AG04450 (cell line): ENCODE measurements at places on chromosomes 2 and 18.

GRCh38 chr2:63050334-63051041 is at the start of gene OTX1:
Gene OTX1, plus strand, starts transcription at chr2:63050830. Its CDS starts 2,161 bp downstream, at chr2:63052991.
- no peak for DNase-seq

- DNase-seq = peak; percentile 6
Observed at GRCh38 chr18:8548186-8548585, 61.1 kb upstream of the RAB12 start.

DNA sequence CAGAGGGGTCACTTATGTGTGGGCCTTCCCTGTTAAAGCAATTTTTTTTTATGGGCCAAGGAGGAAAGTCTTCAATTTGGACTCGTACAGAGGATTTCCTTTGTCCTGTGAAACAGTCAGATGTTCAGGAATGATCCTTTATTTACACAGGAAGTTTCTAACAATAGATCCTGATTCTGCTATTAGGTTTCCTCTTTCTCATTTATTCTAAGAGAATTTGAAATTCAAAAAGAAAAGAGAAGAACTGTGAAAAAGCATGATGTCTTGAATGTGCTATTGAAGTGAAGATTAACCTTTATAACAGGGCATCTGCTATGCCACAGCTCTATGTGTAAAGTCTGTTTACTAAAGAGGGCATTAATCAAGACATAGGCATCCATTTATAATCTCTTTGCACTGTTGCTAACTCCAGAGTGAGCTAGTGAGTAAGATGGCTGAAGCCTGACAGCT is 105.3 kb upstream of the FAM98A start:
- no peak for DNase-seq

DNA sequence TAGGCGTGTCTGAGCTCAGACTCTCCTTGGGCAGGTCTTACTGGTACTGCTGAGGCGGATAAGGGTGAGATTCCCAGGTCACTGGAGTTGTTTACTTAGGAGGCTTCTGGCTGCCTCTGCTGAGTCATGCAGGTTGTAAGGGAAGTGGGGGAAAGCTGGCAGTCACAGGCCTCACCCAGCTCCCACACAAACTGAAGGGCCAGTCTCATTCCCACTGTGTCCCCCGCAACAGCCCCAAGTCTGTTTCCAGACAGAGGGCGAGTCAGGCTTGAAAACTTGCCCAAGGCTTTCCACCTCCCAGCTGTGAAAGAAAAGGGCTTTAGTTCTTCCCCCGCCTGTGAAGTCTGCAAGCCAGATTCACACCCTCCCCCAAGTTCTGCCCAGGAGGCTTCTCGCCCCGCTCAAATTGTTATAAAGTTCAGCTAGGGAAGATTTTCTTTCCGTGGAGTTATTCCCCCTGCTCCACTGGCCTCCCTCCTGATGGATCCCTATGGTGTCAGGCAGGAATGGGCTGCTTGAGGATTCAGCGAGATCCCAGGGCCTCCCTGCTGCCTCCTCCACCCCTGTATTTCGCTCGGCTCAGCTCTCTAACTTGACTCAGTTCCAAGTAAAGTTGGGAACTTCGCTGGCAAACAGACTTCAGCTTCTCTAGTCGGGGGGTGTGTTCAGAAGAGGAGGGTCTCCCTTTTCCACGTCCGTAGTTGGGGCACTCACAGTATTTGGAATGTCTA is 248.6 kb downstream of the NR4A2 start:
- DNase-seq = no peak

GRCh38 chr2:69936906-69937305 is 22.0 kb downstream of the MXD1 start:
- no peak for DNase-seq

DNA sequence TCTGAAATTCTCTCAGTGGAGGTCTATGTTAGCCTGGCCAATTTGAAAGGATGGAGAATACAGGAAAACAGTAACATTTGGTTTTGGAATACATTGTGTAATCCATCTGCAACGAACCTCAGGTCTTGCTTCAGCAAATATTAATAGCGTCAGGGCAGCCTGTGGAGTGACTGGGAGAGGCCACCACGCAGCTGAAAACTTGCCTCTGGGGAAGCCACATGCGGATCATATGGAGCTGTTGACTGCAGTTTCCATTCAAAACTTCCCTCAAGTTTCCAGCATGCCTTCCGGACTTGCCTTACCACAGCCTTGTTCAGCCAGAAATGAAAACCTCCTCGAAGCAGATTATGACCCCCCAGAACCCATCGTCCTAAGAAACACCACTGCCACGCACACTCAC is 25.7 kb downstream of the BCL11A start:
- no peak for DNase-seq

GRCh38 chr2:84537251-84537650 is 21.0 kb downstream of the DNAH6 start:
- DNase-seq = no peak

DNA sequence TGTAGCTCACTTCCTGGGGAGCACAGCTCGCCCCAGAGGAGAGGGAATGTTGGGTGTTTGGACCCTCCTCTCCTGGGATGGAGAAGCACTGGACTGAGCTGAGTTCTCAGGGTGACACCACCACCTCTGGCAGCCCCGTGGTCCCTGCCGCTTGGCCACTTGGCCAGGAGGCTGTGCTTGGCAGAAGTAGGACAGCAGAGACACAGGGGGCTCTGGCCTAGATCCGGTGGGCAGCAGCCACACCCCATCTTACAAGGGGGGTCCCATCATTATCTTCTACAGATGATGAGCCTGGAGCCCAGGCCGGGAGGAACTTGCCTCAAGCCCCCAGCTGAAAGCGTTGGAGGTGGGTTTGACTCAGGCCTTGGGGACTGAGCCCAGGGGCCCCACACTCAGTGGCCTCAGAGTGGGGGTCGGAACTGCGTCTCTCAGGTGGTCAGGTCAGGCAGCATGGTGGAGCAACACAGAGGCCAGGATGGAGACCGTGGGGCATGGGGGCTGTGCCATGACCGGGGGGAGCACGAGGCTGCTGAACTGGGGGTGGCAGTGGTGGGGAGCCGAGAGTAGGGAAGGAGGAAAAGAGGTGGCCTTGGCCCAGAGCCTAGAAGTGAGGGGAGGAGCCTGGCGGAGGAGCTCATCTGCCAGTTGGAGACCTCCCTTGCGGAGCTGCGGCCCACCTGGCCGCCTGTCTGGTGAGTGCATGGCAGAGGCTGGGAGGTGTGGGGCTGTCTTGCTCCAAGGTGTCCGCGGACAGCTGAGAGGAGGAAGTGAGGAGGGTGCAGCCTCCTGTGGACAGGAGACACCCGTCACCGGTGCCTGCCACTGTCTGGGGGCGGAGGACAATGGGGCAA is 63.6 kb upstream of the HDAC4 start:
- no peak for DNase-seq
